ENCODE measurements at places on chromosomes 7 and 10. TPM values are rescaled to one million over a fixed set of nuclear protein-coding genes. Genes with fewer than 3 reads are reported as not detected.

GSAP gene
- 1.1 TPM for total RNA-seq

MSRB2 gene
- total RNA-seq = 13.9 TPM

SH2D4B gene
- total RNA-seq = 0.10 TPM

PTPRZ1 gene
- total RNA-seq = not detected

WEE2 gene
- total RNA-seq = not detected

HMX3 gene
- not detected for total RNA-seq

MKX gene
- 0.38 TPM for total RNA-seq

NHLRC2 gene
- total RNA-seq = 13.9 TPM

NSUN5 gene
- 57.0 TPM for total RNA-seq

SPDYE5 gene
- total RNA-seq = not detected

GSTO1 gene
- total RNA-seq = 201 TPM

ADGRA1 gene
- not detected for total RNA-seq
